ENCODE measurements at places on chromosomes 11 and 22. TPM values are rescaled to one million over a fixed set of nuclear protein-coding genes. Genes with fewer than 3 reads are reported as not detected.

The B4GALNT4 gene
- 47.9 TPM for polyA plus RNA-seq

The KRTAP5-2 gene
- not detected for polyA plus RNA-seq

The IGF2 gene
- polyA plus RNA-seq, result 102 TPM

The MUC5AC gene
- polyA plus RNA-seq, result 0.04 TPM

The PGR gene
- 5.9 TPM for polyA plus RNA-seq

The MRGPRX1 gene
- polyA plus RNA-seq, result not detected

The SMPD1 gene
- 21.5 TPM for polyA plus RNA-seq

The ARHGAP8 gene
- 38.9 TPM for polyA plus RNA-seq

The IL18 gene
- 1.3 TPM for polyA plus RNA-seq

The C11orf97 gene
- polyA plus RNA-seq, result 2.0 TPM

The VSIG10L2 gene
- not detected for polyA plus RNA-seq

The DDX10 gene
- polyA plus RNA-seq, result 31.1 TPM

The OR8D4 gene
- polyA plus RNA-seq, result not detected

The OR8G5 gene
- polyA plus RNA-seq, result not detected

The ZPR1 gene
- polyA plus RNA-seq, result 49.9 TPM

The CCDC87 gene
- 0.18 TPM for polyA plus RNA-seq

The ZNF214 gene
- polyA plus RNA-seq, result 10.3 TPM

The TKFC gene
- polyA plus RNA-seq, result 32.3 TPM

GRCh38 chr11:92225568-92226330 lies 1.1 kb downstream of the FAT3 start:
- peak; percentile 65 for DNase-seq

GRCh38 chr11:126512741-126513715 lies 157.5 kb downstream of the ST3GAL4 start:
- DNase-seq, result no peak

DNA sequence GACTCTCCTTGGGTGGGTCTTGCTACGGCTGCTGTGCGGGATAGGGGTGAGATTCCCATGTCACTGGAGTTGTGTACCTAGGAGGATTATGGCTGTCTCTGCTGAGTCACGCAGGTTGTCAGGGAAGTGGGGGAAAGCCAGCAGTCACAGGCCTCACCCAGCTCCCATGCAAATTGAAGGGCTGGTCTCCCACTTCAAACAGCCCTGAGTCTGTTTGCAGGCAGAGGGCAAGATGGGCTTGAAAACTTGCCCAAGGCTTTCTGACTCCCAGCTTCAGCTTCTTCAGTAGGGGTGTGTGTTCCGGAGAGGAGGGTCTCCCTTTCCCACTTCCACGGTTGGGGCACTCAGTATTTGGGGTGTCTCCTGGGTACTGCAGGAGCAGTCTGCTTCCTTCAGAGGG lies 10.9 kb upstream of the SC5D start:
- no peak for DNase-seq

DNA sequence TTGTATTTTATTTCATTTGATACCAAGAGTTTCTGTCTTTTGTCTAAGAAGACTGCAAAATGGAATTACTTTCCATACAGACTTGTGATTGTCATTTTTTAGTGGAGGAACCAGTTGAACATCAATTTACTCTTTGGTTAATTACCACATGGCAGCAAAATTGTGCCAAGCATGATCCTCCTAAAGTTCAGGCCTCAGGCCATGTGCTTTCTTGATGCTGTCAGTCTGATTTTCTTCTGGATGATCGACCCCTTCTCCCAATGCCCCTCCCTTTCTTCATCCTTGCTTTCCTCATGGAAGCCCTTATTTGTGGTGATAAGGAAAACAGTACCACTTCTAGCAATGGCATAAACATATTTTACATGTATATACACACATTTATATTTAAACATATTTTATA lies 76.2 kb downstream of the SVIP start:
- no peak for DNase-seq

- no peak for DNase-seq
Measured at GRCh38 chr22:31952094-31952401, 7.7 kb downstream of the YWHAH start.

GRCh38 chr22:39270280-39270679 lies 25.5 kb upstream of the PDGFB start:
- no peak for DNase-seq

DNA sequence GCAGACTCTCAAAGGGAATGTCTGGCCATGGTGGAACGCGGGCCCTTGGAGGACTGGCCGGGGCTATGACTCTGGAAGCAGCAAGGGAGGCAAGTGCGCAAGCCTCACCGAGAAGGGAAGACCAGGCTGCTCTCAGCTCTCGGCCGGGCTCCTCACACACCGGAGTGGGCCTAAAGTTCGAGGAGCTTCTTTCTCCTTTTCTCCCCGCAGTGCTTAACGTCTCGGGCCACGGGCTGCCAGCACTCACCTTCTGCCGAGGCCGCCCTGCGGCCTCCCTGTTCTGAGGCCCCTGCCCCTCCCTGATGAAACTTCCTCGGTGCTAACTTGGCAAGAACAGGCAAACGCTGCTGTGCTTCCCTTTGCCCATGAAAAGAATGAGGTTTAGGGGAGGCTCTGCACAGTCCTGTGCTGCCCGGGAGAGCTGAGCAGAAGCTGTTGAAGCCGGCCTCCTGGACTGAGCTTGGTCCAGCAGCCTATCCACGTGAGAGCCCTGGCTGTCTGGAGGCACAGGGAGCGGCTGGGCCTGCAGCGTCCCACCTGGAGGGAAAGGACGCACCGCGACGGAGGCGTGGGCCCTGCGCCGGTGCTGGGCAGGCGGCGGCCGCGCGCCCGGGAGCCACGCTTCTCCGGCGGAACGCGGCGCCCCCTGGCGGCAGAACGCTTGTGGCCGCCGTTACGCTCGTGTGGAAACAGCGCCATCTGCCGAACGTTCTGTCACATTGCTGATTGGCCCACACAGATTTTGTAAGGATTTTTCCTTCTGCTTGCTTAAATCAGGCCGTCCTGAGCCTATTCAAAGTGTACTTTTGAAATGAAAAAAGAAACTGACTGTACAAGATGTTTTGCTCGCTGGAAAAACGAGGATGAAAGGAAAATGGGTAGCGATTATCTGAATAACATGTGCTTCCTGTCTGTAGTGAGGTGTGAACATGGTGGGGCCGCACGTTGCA lies 65.0 kb upstream of the TMEM45B start:
- DNase-seq, result peak; percentile 77

GRCh38 chr11:68002575-68002937 lies 1.3 kb downstream of the UNC93B1 start:
- no peak for DNase-seq

DNA sequence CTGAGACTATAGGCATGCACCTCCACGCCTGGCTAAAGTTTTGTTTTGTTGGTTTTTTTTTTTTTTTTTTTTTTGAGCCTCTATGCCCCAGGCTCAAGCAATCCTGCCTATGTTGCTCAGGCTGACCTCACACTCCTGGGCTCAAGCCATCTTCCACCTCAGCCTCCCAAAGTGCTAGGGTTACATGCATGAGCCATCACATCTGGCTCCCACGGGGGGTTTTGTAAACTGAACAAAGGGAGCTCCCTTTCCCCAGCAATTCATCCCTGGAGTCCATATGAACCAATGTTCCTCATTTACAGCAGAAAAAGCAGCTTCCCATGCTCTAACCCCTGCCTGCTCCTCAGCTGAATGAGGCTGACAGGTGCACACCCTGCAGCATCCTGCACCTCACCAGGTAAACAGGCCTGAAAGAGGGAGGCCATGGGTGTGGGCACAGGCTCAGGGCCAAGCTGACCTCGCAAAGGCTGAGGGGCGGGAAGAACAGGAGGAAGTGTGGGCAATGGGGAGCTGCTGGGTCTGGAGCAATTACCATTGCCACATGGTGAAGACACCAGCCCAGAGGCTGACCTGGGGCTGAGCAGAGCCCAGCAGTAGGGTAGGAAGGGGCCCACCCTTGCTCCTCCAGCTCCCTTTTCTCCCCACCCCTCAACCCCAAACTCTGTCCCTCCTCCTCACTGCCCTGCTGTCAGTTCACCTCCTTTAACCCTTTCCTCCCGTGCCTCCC lies 58.2 kb downstream of the RBX1 start:
- DNase-seq, result no peak

DNA sequence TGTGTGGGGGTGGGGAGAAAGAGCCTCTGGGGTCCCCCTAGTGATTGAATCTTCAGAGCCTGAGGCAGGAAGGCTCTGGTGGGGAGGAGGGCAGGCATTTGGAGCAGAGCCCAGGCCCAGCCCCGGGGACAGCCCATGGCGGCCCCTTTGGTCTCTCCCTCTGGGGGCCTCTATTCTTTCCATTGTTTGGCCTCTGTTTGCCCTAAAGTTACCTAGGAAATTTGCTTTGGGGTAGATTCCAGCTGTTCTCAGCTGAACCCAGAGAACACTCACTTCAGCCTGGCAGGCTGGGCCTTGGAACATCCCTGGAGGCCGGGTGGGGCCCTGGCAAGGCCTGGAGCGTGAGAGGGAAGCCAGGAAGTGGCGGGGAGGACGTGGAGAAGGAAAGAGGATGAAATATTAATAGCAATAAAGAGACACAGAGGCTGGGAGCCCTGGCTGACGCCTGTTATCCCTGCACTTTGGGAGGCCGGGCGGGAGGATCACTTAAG lies 22.9 kb upstream of the A4GALT start:
- DNase-seq, result peak; percentile 58

- DNase-seq, result peak; percentile 65
Measured at GRCh38 chr11:3950996-3951660, 95.7 kb downstream of the STIM1 start.

DNA sequence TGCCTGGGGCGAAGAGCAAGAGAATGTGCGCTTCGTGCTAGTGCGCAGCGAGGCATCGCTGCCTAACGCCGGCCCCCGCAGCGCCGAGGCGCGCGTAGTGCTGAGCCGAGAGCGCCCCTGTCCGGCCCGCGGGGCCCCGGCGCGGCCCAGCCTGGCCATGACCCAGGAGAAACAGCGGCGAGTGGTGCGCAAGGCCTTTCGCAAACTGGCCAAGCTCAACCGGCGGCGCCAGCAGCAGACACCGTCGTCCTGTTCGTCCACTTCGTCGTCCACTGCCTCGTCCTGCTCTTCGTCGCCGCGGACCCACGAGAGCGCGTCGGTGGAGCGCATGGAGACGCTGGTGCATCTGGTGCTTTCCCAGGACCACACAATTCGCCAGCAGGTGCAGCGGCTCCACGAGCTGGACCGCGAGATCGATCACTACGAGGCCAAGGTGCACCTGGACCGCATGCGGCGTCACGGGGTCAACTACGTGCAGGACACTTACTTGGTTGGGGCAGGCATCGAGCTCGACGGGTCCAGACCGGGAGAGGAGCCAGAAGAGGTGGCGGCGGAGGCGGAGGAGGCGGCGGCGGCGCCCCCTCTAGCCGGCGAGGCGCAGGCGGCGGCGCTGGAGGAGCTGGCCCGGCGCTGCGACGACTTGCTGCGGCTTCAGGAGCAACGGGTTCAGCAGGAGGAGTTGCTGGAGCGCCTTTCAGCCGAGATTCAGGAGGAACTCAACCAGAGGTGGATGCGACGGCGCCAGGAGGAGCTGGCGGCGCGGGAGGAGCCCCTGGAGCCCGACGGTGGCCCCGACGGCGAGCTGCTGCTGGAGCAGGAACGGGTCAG lies 1.0 kb downstream of the RASSF10 start:
- DNase-seq, result peak; percentile 70

DNA sequence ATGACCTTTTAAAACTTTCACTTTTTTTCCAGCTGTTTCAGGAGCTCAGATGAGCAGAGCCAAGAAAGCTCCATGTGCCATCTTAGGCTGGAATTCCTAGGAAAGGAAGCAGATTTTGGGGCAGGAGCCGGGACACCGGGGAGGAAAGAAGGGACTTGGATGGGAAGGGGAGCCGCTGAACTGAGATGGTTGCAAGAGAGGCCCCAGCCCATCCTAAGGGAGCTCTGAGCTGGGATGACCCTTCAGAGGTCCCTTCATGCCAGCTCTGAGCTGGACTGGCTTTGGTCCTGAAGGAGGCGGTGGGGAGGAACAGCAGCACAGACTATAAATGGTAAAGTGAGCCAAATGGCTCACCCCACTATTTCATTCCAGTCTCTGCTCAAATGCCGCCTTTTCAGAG lies 55.2 kb upstream of the SLC22A12 start:
- no peak for DNase-seq

- no peak for DNase-seq
Measured at GRCh38 chr22:36493690-36494110, 12.3 kb upstream of the TXN2 start.

DNA sequence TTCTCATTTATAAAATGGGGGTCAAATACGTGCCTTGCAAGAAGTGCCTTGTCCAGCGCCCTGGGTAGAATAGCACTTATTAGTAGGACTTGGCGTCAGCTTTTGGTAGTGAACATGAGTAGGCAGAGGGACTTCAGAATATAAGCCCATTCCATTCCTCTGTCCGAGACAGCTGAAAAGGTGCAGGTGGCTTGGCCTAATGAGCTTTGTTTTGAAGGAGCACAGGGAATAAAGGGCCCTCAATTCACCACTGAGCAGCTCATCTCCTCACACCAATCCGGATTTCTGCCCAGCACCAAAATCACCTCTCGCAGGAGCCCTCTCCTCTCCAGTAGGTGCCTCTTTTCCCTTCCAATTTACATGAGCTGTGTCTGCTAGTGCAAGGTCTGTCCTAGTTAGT lies 91.2 kb downstream of the DSCAML1 start:
- no peak for DNase-seq

GRCh38 chr11:25068451-25068850 lies 571.6 kb downstream of the LUZP2 start:
- no peak for DNase-seq

DNA sequence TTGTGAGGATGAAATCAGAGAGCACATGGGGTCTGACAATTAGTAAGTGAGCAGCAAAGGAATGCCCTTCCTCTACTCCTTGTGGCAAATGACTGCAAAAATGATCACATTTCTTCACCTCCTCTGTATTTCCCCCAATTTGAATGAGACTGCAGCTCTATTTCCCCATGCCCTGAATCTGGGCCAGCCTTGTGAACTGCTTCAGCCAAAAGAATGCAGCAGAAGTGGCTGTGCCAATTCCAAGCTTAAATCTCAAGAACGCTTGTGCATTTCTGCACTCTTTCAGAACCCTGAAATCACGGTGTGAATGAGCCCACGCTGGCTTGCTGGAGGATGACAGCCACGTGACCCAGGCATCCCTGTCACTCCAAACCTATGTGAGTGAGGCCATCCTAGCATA lies 9.9 kb downstream of the SLC43A3 start:
- DNase-seq, result no peak

DNA sequence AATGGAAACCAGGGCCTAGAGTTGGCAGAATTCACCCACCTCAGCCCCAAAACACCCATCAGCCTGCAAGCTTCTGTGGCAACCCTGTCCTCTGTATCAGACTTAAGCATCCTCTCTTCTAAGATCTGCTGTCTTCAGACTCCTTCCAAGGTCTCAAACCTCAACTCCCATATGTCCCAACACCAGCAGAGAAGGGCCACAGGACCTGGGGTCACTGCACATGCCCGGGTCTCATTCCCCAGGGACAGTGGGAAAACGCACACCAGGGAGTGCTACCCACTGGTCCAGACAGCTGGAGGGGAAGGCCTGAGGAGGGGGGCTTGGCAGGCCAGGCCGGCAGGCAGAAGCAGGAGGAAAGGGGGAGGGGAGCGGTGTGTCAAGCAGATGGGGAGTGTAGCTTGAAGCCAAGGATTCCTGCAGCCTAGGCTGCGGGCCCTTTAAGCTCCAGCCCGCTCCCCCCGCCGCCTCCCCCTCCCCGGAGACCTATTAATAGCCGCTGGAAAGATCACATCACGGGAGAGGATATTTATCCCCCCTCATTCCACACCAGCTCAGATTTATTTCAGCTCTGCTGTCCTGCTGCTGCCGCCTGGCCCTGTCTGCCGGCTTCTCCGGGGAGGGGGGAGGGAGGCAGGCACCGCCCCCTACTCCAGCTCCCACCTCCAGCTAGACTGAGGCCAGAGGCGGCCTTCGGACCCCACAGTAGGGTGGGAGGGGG lies 16.7 kb downstream of the BCL9L start:
- DNase-seq, result peak; percentile 96
